ENCODE measurements at places on chromosomes 6 and 20.

- DNase-seq: no peak
Observed at GRCh38 chr6:37731371-37731770, 33.7 kb upstream of the MDGA1 start.

GRCh38 chr20:38126932-38127621 is 38.0 kb downstream of the TGM2 start:
- DNase-seq: no peak

DNA sequence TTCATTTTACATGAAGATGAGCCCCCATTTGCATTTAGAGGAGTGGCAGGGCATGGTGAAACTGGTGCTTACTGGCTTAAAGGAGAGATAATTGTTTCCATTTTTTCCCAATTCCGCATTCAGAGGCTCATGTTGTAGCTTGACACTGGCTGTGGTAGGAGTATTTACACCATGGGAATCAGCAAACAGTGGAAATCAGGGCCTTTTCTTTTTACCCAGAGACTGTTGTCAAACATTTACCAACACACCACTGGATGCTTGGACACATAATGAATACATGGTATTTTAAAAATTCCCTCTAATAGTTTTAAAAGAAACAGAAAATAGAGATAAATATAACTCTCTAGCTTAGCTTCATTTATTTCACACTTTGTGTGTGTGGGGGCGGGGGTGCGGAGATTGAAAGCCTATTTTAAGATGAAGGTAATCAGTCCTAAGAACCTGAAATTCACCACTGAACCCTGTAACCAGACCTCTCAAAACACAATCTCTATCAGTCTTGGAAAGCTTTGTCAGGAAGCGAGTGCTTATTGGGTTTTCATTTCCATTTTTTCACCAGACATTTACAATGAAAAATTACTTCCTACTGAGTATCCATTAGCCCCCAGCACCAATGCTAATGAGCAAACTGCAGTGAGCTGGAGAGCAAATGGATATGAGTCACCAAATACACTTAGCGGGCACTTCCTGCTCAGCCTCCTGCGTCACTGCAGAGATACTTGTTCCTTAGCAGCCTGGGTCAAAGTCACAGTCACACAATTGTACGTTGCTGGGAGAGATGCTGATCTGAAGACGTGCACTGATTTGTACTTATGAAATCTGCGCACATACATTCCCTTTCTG is 532.0 kb downstream of the BCKDHB start:
- DNase-seq: no peak

DNA sequence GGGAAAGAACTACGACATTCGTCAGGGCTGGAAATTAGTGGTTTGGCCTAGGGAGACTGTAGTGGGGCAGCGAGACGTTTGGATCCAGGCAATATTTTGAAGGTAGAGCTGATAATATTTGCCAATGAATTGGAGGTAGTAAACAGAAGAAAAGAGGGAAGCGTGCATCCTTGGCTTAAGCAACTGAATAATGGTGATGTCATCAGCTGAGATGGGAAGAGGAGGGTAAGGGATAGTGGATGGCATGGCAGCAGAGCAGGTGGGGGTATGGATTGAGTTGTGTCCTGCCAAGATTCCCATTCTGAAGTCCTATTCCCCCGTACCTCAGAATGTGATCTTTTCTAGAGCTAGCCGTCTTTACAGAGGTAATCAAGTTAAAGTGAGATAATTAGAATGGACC is 119.2 kb downstream of the PDE7B start:
- no peak for DNase-seq

DNA sequence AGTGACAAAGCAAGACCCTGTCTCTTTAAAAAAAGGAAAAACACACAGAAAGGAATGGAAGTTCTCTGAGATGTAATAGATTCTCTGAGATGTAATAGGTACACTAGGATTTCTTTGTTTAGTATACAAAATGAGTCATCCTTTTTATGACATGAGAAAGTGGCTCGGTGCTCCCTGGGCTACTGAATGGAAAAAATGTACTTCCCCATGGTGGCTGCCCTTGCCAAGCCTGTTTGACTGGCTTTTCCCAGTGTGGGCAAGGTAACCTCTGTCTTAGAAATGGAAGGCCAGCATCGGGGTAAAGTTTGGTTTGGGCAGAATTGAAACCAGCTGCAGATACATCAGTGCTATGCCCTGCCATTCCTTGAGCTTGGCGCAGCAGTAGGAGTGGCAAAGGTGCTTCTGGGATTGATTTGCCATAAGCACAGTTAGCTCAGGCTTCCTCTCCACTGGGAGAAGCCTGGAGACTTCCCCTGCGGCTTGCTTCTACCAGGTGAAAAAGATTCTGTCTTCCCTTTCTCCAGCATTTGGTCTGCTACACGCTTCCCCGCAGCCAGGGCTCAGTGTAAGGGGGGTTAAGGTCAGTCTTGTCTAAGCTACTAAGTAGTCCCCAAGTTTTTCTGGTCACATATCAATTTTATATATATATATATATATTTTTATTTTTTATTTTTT is 24.5 kb downstream of the ARFGEF2 start:
- no peak for DNase-seq

GRCh38 chr20:35821807-35822242 is 50.0 kb downstream of the PHF20 start:
- no peak for DNase-seq

DNA sequence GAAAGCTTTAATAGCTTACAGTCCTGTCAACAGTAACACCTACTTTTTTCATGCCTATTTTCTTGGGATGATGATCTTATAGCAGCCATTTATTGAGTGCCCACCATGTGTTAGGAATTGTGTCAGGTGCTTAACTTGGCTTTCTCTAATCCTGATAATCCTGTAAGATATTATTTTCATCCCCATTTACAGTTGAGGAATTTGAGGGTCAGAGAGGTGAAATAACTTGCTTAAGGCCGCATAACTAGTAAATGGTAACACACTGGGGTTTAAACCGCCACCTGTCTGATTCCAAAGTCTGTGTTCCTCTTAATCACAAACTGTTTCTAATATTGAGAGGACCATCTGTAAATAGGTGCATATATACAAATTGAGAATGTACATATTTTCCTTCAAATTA is 55.5 kb downstream of the NCOA3 start:
- peak; percentile 27 for DNase-seq

DNA sequence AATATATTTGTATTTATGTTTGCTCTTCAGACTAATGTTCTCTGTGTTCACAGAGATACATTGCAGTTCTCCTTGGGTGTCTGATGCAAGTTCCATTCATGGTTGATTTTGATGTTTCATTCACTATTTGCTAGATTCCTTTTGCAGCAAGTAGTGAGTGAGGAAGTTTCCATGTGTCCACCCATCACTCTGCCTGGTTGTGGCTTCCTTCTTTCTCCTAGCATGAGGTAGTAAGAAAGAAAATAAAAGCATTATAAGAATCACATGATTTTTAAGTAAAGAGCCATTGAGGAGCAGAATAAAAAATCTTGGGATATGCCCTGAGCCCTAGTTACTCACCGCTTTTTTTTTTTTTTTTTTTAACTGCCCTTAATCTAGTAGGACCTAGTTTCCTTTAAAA is 8.7 kb downstream of the SASH1 start:
- DNase-seq: no peak

DNA sequence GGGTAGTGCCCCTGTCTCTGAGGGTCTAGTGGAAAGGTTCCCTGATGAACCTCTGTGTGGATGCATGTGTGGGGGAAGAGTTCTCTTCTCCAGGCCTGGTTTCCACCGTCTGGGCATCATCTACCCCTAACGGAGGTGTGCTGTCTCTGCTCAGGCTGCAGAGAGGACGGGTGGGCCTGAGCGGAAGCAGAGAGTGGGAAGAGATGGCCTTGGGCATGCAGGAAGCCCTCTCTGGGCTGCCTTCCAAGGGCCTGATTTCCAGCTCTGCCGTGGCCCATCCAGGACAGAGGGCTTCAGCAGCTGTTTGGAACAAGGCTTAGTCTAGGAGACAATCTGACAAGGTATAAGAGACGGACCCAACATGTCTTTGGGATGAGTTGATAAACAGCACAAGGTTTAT is 220.1 kb upstream of the DTNBP1 start:
- DNase-seq: no peak

DNA sequence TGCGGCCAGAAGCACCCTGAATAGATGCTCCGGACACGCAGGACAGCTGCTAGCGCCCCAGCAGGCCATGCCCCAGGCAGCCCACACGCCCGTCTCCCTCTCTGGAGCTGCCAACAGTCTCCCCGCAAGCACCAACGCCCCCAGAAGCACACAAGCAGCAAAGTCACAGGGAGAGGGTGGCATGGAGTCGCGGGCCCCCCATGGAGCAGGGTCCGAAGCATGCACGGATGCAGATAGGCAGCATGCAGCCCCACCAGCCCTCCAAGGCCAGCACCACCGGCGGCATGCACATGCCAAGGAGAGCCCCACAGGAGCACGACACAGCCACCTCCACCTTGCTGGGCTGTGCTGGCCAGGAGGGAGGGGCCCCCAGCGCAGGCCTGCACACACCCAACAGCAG is 53.8 kb downstream of the KCNQ2 start:
- DNase-seq: no peak

DNA sequence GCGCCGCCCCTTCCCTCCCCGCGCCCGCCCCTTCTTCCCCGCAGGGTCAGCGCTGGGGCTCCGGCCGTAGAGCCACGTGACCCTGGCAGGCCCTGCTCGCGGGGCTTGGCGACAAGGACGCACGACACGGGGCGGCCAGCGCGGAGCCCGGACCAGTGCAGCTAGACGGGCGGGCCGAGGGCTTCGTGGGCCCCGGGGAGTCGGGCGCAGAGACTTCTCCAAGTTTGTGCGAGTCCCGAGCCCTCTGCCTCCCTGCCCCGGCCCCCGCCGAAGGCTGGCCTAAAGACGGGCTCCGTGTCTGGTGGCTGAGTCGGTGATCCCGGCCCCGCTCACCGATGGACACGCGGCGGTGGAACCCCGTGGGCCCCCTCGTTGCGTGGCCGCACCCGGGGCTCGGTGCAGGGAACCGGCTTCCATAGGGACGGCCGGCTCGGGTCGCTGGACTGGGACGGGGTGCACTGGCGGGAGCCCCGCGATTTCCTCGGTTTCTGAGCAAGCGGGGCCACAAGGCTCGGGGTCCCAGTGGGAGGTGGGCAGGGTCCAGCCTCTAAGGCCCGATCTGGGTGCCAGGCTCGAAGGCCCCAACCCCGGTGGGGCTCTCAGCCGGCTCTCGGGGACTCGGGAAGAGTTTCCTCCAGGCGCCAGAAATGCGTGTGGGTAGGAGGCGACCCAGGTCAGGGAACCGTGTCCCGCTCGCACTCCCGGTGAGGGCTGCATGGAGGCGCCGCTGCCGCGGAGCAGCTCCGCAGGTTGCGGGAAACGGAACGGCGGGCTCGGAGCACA is 452 bp upstream of the GATA5 start:
- DNase-seq: no peak

DNA sequence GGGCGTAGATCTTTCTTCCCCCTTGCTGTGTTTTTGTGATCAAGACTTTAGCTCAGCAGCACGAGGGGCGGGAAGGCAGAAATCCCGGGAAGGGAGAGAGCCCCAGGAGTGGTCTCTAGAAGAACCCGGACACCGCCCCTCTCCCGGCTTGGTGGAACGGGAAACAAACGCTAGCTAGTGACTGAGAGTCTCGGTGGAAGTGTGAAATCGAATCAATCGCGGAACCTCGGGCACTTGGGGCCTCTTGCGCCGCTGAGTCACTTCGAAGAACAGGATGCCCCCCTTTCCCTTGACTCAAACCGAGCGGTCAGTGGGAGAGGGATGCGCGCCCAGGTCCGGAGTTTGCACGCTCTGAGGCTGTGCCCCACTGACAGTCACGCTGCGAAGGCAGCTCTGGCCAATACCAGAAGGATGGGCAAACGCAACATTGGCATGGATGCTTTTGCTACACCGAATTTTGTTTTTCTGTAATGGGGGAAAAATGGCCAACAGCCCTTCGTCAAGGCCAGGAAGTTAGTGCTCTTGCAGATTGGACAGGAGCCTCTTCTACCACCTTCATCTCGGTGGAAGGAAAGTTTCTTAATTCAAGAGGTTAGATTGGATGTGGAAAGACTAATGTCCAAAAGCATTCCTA is 1.6 kb upstream of the OLIG3 start:
- no peak for DNase-seq

DNA sequence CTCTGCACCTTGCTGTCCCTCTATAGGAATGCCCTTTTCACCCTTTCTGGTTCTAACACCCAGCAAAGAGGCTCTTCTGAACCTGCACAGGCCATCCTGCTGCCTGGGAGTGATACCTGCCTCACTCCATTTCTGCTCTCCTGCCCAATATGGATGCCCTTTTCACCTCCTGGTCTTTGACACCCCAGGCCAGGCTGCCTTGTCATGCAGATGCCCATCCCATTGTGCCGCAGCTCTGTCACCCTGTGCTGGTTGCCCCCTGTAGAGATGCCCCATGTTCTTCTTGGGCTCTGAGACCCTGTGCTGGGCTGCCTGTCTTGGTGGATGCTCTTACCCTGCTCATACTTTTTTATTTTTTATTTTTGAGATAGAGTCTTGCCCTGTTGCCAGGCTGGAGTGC is 95.3 kb downstream of the CDKAL1 start:
- DNase-seq: no peak

GRCh38 chr6:164034602-164035140 is 620.2 kb downstream of the QKI start:
- DNase-seq: no peak

- no peak for DNase-seq
Observed at GRCh38 chr20:2955257-2955970, 82.1 kb downstream of the PTPRA start.

DNA sequence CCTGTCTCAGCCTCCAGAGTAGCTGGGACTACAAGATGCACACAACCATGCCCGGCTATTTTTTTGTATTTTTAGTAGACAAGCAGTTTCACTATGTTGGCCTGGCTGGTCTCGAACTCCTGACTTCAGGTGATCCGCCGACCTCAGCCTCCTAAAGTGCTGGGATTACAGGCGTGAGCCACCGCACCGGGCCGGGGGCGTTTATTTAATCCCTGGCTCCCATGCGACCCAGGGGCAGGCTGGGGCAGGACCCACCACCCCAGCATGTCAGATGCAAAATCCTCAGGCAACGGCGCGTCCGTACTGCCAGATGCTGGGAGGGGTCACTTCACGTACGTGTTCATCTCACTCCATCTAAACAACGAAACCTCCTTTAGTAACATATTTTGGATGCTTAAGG is 518.7 kb upstream of the NOX3 start:
- DNase-seq: no peak

DNA sequence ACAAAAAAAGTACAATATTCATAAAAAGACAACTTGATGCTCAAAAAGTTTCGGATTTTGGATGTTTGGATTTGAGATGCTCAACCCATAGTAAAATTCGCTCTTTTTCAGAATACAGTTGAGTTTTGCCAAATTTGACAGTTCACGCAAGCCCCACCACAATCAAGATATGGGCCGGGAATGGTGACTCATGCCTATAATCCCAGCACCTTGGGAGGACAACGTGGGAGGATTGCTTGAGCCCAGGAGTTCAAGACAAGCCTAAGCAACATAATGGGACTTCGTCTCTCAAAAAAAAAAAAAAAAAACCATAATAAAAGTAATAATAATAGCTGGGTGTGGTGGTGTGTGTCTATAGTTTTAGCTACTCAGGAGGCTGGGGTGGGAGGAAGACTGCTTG is 51.3 kb downstream of the PHF20 start:
- no peak for DNase-seq

DNA sequence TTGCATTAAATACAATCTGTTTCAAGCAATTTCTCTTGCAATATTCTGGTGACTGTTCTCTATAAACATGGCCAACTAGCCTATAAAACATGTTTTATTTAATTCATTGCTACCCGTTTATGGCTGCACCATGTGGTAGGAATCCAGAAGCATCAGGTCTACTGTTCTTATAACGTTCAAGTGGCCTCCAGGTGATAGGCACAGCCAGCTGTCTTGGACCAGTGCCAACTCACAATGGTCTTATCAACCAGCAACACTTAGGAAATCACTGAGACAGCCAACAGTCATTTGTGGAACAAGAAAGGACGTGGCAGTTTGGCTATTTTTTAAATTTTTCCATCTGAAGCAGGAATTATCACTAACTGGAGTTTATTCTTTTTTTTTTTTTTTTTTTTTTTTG is 193.6 kb downstream of the NKAIN2 start:
- DNase-seq: no peak

Data from D721Med (cell line).